ENCODE measurements at places on chromosomes 12 and 14.

DNA sequence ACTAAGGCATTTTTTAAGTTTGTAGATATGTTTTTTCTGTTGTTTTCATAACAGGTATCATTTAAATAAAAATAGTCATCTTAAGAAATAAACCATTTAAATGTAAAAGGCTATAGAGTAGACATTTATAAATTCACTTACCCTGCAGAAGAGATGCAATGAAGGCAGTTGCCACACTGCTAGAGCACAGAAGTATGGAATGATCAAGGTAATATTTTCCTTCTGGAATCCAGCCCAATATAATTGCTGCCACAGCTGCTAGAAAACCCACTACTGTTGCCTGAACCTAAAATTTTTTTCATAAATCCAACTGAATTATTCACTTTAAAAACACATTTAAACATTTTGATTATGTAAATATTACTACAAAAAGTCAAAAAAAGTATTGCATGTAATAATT lies 69.2 kb downstream of the SLC41A2 start:
- no peak for DNase-seq

DNA sequence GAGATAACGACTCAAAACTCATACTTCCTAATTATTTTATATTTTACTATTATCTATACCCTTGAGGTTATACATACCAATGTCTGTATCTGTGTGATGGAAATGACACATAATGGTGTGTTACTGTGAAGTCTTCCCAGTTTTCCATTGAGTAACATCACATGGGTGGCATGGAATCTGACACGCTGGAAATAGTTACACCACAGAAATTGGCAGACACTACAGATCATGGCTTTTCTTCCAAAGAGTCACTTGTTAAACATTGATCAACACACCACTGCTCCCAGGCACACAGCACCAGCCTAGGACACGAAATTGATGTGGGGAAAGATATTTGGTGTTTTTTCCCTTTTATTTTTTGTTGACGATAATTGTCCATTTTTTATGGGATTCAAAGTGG lies 33.0 kb upstream of the VWF start:
- DNase-seq = no peak

GRCh38 chr12:67592228-67593011 lies 56.1 kb upstream of the DYRK2 start:
- DNase-seq = no peak

DNA sequence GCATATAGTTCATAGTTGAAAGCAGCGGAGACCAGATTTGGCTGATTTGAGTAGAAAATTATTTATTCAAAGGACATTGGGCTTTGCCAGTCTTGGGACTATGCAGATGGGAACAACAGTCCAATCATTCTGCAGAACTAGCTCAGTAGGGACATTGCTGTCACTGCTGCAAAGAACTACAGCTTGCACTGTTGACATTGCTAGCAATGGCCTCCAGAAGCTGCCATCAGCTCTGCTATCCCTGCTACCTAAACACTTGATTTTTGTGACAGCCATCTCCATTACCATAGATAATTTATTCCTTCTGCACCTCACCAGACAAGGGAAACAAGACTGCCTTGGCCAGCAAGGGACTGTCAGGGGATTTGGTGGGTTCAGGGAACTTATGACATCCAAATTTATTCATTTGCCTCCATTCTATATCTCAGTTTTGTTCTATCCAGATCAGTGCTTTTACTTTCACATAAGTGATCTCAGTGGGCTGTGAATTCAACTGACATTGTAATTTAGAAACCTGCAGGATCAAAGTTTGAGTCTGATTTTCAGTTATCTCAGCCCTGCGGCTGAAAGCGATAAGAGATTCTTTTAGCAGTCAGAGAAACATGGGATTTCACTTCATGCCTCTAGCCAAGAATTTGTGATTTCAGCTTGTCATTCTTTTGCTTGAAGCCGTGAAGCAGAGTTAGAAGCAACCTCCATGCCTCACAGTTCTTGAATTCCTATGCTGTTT lies 136.7 kb upstream of the FBXO33 start:
- no peak for DNase-seq

DNA sequence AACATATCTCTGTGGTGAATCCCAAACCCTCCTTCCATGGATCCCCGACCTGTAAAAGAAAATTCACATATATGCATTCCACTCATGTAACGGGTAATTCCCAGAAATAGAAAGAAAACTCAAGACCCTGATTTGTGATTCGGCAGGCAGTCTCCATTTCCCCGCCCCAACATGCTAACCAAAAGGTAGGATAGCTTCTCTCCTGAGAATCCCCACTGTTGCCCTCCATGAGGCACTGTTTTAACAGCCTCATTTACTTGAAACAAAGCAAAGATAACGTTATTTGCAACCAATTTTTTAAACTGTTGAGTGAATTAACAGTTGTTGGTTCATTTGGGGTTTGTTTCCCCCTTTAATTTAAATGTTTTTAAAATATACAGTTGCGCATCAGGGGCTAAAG lies 774 bp upstream of the SLC2A13 start:
- no peak for DNase-seq

- DNase-seq = no peak
Measured at GRCh38 chr12:41663598-41664265, 475.6 kb downstream of the PDZRN4 start.

DNA sequence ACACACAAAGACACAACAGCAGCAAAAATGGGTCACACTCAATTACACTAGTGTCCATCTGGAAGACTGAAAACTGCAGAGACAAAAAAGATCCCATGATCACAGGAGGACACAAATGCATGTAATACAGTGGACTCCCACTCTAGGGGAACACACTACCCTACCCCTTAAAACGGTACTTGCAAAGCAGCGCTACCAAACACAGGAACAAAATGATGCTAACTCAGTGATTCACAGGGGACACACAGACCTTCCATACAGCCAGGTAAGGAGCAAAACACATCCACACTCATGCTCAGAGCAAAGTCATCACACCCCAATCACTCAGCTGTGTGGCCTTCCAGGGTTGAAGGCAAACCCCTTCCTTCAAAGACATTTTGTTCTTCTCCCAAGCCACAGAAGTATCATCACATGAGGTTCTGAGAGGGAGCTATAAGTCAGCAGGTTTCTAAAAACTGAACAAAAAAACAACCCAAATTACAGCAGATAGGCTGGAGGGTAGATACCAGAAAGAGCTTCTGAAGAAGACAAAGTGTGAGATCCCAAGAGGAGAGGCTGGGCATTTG lies 14.8 kb downstream of the SMUG1 start:
- DNase-seq = no peak

- DNase-seq = no peak
Measured at GRCh38 chr12:29889737-29890136, 106.0 kb upstream of the TMTC1 start.

DNA sequence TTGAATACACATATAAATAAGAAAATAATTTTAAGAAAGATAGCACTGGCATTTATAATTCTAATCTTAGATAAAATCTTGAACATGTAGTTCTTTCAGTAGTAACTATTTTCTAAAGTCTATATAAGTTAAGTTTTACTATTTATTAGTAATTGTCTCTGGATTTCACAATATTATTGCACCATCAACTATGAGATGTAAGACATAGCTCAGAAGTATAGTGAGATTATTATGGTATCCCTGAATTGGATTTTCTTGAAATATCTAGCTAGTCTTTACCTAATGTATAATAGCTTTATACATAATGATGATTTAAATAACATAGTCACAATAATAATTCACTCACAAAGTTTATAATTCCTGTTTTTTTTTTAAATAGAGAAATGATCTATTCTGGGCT lies 6.7 kb downstream of the CLEC12A start:
- no peak for DNase-seq

GRCh38 chr12:15289192-15289591 lies 33.1 kb upstream of the PTPRO start:
- DNase-seq = no peak

GRCh38 chr14:25759920-25760655 lies 710.1 kb upstream of the STXBP6 start:
- DNase-seq = no peak

DNA sequence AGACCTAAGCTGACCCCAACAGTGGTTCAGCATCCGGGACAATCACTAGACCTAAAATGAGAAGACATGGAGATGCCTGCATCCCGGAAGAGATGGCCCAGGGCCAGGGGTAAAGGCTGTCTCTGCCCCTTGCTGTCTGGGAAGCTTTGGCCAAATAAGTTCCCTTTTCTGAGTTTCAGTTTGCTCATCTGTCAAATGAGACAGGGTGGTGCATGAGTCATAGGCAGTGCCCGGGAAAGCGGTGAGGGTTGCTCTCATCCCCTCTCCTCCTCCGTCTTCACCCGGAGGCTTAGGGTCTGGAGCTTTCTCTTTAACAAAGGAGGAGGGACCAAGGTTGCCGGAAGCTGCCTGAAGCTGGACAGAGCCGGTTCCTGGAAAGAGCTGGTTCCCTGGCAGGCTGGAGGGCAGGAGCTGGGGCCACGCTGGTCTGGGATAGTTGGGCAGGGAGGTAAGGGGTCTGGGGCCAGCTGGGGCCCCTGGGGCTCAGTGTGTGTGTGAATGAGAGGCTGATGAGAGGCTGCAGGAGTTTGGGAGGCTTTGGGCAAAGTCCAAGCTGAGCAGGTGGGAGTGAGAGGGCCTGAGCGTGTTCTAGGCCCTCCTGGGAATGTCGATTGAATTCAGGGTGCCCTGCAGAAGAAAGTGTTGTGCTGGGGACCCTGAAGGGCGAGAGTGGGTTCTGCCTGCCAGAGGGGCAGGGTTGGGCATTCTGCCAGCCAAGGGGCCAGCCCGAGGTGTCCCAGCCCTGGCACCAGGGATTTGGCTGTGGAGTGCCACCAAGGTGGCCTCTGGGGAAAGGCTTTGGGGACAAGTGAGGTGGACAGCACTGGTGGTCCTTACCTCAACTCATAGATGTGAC lies at the start of gene SDSL:
SDSL (plus strand) TSS at position 351 of the 856 bp plus-strand sequence. CDS start 5,603 bp downstream, outside the sequence.
- no peak for DNase-seq

GRCh38 chr12:108604208-108604941 lies 6.5 kb upstream of the TMEM119 start:
- DNase-seq = no peak

- no peak for DNase-seq
Measured at GRCh38 chr12:13770576-13770975, 210.8 kb downstream of the GRIN2B start.

DNA sequence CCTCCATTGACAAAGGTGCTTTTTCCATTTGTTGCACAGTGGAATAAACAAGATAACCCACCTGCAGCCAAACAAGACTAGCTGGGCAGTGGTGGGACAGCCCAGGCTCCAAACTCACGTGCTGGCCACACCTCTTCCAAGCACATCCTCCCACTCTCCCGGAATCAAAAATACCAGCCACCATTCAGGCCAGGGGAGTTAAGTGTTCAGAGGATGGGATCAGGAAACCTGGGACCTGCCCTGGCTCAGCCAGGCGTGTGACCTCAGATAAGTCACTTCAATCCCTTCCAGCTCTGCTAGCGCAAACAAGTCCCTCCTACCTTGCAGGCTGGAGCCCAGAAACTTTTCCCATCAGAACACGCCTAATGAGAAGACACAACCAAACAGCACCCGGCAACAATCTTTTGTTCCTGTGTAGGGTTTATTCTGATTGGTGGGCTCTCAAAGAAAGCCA lies 43.3 kb downstream of the ACTN1 start:
- DNase-seq = no peak

DNA sequence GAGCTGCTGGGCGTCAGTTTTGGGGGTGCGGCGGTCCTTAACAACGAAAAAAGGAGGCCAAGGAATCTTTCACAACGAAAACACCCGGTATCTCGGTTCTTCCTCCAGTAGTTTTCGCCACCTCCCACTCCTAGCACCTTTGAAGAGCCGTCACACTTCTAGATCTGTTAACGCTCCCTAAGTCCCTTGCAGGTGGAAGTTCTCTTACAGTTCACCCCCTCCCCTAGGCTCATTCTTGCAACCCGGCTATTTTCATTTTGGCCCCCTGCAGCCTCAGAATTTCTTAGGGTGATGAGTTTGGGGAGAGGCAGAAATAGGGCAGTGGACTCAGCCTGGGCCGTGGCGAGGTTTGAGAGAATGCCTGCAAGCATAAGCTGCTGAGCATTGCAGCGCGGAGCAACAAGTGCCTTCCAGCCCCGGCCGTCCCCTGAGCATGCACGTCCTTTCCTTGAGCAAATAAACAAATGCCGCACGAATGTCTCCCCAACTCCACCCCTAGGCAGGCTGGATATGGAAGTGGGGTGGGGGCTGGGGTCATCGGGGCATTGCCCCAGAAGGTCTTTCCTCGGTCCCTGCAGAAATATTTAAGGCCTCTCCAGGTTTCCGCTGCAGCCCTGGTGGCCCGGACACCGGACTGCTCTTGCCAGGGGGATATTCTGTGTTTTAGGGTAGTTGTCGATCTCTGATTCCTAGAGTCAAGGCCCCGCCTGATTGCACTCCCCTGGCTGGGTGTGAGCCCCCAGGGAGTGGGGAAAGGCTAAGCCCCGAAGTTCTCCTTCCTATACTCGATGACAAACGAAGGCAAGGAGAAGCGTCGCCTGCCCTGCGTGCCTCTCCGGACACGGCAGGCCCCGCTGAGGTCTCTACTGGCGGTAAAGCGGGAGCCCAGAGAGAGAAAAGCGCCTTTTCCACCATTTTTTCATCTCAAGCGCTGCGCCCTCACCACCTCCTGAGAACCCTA lies 1.6 kb downstream of the RFX4 start:
- no peak for DNase-seq

DNA sequence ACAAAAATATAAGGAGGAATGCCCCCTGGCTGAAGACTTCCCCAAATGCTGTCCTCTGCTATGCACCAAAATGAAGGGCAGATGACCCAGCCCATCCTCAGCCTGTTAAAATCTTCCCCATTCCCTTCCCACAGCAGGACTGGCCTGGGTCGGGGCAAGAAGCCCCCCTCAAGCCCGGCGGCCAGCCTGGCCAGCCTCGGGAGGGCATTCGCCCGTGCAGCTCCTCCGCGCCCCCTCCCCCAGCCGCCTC lies 413 bp downstream of the RARG start:
- no peak for DNase-seq

DNA sequence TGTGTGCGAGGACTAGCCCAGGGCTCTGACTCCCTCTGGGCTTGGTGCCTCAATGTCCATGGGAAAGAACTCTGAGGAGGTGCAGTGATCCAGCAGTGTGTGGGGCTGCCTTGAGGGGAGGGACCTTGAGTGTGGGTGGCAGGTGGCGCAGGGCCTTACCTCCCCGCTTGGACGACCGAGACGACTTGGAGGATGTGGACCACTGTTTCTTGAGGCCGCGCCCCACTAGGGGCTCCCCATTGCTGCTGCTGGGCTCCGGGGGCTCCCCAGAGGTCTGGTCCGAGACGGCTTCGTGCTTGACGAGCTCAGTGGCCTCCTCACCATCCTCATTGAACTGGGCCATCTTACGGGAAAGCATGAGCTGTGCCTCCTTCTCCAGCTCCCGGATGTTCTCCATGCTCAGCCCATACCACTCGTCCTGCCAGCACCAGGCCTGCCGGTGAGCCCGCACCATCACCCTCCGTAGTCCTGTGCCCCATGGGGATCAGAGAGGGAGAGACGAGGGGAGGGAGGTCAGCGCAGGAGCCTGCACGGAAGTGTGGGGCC lies 24.7 kb downstream of the ARL6IP4 start:
- DNase-seq = no peak

GRCh38 chr12:75710361-75711069 lies 199.1 kb upstream of the KRR1 start:
- no peak for DNase-seq

- no peak for DNase-seq
Measured at GRCh38 chr12:124152731-124153130, 142.2 kb upstream of the RFLNA start.

GRCh38 chr12:118463677-118464076 lies 87.3 kb downstream of the SUDS3 start:
- DNase-seq = no peak

GRCh38 chr14:96741151-96741977 lies 55.8 kb upstream of the VRK1 start:
- DNase-seq = peak; percentile 48

All from stimulated activated CD8-positive, alpha-beta memory T cell treated with anti-CD3 and anti-CD28 coated beads, Interleukin-2, amount 100 ng/mL, for 1 hour (primary cell).